ENCODE measurements at places on chromosomes 12 and 14.

- DNase-seq, result no peak
Measured at GRCh38 chr14:75479770-75480600, 42.3 kb upstream of the BATF start.

DNA sequence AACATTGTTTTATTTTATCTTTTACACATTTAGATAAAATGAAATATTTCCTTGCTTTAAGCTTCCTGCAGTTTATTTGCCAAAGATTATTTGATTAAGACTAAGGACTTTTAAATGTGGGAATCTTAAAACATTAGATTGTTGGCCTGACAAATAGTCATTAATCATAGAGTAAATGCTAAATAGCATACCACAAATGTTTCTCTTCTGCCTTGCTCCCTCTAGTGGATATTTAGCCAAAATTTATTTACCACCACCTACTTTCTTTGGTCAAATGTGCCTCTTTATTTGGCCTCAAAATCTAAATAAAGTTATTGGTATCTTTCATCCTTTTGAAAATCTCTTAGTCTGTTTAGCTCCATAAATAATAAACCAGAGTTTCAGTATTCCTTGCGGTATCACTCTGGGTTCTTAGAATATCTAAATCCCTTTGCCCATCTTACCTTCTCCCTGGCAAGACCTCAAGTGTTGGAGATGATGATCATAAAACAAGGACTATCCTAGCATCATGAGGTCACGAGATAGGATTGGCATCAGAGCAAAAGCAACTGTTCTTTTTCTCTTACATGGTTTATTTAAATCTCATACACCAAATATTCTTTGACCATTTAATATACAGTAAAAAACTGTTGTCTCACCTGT is 150.6 kb upstream of the AEBP2 start:
- peak; percentile 51 for DNase-seq

- peak; percentile 52 for DNase-seq
Measured at GRCh38 chr12:5003025-5003666, 40.5 kb upstream of the KCNA5 start.

DNA sequence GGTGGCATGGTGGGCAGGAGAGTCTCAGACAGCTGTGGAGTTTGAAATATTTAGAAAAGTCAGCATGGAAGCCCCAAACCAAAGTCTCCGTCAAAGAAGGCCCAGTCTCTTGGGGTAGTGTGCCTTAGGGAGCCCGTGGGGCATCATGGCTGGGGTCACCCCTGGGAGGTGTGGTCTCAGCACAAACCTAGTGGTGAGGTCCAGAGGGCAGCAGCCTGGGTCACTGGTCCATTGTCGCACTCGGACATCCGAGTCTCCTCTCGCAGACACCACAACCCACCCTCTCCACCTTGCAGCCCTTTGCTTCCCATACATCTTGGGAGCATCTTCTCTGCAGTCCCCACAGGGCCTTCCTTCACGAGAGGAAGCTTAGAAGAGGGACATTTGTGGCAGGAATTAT is 588.0 kb upstream of the TMEM132C start:
- DNase-seq, result no peak

GRCh38 chr12:111953455-111953854 is 59.5 kb downstream of the TMEM116 start:
- DNase-seq, result no peak

GRCh38 chr12:128531170-128531569 is 264.2 kb downstream of the TMEM132C start:
- DNase-seq, result no peak

DNA sequence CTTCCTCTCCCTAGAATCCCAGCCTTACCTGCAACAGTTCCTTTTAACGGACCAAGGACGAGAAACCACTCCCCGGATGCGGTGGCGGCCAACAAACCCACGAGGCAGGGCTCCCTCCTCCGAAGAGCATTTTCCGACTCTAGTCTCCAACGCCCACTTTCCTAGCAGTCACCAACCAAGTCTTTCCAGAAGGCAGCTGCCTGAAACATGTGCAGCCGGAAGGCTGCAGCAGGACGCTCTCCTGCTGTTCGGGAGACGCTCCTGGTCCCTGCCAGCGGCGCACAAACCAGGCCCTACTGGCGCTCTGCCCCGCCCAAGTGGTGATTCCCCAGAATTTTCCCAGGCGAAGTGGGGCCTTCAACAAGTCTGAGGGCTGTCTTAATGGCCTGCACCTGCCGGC is 21.1 kb upstream of the ADAM20 start:
- DNase-seq, result no peak

DNA sequence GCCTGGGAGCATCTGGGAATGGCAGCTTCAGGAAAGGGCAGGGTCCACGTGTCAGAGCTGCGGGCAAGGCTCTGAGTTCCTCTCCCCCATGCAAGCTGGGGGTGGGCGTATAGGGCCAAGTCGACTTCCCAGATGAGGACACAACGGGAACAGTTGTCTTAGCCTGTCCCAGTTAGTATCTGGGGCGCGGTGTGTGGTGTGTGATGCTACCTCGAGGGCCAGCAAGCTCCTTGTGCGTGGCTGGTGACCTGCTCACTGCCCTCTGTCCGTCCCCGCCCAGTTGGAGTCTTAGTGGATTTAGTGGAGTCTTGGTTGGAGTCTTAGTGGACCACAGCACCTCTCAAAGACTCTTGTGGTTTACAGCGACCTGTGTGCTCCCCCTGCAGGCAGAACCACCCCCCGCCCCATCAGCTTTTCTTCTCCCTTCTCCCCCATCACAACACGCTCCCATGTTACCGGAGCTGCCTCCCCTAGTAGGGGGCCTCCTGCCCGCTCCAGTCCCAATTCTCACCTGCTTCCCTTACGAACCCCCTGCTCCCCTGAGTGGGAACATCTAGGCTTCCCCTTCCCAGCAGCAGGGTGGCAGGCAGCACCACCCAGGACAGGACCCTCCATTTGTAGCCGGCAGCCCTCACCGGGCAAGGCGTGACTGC is 8.7 kb downstream of the ASPG start:
- DNase-seq, result no peak

DNA sequence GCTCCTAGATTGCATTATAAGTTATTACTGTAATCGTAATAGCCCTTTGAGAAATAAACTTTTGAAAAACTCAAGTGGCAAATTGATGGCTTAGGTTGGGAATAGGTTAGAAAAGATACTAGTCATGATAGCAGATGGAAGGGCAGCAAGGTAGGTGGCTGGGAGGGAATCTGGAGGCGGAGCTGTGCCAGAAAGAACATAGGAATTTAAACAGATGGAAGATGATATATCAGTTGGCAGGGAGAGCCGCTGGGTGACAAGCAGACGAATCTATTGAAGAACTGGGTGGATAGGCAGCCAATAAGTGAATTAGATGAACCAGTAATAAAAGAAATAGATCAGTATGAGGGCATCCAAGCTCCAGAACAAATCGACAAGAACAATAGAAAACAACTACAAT is 142.1 kb downstream of the CNTN1 start:
- no peak for DNase-seq

DNA sequence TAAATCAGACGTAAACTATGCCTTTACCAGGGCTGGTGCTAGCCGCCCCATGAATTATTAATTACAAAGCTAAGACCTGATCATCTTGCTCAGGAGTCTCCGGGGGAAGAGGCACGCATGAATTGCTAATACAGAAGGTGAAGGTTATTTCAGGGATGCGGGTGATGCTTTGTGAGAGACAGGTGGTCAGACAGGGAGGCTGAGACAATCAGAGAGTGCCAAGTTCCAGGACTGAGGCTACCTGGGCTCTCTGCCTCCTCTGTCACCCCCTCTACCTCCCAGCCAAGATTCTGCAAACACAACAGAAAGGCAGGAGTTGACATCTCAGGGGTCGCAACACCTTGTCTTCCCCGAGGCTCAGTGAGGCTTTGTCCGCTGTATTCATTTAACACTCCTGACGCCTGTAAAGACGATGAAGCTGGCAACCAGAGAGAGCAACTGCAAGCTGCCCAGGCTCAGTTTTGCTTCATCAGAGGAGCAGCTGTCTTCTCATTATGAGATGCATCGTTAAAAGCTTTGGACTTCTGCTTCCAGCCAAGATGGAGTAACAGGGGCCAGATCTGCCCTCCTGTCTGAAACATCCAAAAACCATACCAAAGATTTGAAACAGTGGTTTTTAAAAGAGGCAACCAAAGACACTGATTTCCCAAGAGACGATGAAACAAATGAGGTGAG is 46.6 kb downstream of the PRIMA1 start:
- no peak for DNase-seq

DNA sequence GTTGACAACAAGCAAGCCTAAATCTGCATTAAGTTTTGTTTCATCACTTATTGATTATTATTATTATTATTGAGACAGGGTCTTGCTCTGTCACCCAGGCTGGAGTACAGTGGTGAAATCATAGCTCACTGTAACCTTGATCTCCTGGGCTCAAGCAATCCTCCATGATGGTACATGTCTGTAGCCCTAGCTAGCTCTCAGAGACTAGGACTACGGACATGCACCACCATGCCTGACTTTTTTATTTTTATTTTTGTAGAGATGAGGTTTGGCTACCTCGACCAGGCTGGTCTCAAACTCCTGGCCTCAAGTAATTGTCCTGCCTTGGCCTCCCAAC is 35.7 kb upstream of the STK38L start:
- DNase-seq, result no peak

- DNase-seq, result no peak
Measured at GRCh38 chr14:38512236-38512635, 256.3 kb upstream of the CLEC14A start.

DNA sequence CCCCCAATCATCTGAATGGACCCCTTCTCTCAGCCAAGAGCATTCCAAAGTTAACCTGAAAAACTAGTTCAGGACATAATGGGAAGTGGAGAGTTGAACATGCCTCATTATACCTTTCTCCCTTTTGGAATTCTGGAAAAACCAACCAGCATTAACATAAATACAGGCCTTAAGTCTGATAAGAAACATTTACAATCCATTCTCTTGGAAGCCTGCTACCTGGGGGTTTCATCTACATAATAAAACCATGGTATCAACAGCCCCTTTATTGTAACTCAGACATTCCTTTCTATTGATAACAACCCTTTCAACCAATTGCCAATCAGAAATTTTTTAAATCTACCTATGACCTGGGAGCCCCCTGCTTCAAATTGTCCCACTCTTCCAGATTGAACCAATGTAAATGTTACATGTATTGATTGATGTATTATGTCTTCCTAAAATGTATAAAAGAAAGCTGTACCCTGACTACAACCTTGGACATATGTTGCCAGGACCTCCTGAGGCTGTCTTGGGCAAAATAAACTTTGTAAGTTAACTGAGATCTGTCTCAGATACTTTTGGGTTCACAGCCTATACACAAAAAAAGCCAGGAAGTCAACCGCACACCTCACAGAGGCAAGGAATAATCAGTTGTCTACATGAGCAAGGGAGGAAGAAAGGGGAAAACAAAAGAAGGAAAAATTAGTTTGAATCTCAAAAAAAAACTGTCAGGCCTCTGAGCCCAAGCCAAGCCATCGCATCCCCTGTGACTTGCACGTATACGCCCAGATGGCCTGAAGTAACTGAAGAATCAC is 17.6 kb upstream of the SSTR1 start:
- DNase-seq, result no peak

- no peak for DNase-seq
Measured at GRCh38 chr14:79043194-79043889, 873.2 kb downstream of the NRXN3 start.

DNA sequence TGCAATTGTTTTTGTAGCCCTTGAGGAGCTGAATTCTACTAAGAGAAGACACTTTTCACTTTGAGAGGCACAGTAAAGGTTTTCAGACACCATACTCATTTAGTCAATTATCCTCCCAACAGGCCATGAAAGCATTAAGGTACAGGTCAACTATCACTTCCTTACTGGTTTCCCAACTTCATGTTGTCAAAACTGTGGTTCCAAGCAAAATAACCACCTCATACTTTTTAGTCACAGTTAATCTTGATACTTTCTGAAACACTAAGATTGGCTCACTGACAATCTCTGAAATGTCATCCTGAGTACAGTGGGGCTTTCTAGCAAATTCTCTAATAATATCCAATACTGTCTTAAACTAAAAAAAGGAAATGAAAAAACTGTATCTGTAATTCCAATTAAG is 71.7 kb downstream of the SLC2A13 start:
- DNase-seq, result no peak

GRCh38 chr12:98653866-98654493 is 8.9 kb downstream of the APAF1 start:
- DNase-seq, result peak; percentile 71

DNA sequence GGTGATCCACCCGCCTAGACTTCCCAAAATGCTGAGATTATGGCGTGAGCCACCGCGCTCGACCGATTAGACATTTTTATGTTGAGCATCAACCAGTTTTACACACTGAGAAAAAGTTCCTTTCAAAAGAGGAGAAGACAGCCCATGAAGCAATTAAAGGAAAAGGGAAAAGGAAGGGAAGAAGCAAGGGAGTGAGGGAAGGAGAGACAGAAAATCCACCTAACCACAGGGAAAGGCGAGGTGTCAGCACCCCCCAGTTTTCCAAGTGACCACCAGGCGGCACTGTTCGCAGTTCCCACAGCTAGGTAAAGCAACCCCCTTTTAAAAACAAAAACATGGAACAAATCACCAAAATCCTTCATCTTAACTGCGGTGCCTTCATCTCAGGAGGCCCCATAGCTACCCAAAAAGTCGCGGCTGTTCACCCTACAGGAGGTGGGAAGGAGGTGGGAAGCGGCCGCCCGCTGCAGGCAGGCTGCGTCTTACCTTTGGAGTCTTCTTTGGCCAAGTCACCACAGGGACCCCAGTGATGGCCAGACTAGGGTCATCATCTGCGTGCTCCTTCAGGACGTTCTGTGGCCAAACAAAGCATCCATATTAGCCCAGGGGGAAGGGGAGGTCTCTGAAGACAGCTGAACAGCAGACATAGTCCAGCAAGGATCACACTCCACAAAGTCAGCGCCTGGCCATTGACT is 86.6 kb downstream of the KDM2B start:
- DNase-seq, result peak; percentile 48

GRCh38 chr12:94726236-94726835 is 76.0 kb upstream of the TMCC3 start:
- no peak for DNase-seq

GRCh38 chr14:105363847-105364708 is 34.3 kb upstream of the TEX22 start:
- no peak for DNase-seq

DNA sequence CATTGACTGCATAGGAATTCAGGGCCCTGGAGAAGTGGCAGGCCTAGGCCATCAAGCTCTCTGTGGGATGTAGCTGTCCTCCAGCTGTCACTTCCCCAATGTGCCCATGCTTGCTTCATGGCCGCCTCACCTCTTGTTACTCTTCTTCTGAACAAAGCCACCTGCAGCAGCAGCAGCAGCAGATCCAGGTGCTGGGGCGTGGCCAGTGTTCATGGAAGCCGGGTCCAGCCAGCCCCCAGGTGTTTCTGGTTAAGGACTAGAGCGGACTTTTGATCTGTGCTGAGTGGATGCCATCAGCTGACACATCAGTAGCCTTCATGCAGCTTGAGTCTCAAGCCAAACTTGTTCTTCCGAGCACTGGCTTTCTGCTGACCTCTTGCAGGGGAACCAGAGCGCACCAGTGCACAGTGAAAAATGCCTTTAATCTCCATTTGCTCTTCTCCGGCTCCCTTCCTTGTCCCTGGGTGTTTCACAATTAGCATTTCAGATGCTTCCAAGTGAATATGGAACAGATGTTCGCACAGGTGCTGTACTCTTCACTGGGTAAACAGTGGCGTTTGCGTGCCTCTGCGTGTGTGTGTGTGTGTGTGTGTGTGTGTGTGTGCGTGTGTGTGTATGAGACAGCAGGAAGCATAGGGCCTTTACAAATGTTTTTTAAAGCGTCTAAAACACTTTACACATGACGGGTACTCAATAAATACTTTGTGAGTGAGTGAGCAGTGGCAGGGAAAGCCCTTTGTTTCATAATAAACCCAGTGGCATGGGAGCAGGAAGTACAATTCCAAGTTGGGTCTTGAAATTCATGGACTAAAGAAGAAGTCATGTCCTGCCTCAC is 20.1 kb downstream of the TPCN1 start:
- DNase-seq, result no peak

All from KBM-7 (cell line).